ENCODE measurements at places on chromosomes 1 and 21.

GRCh38 chr1:41530411-41530810 lies 45.9 kb upstream of the EDN2 start:
- no peak for DNase-seq

DNA sequence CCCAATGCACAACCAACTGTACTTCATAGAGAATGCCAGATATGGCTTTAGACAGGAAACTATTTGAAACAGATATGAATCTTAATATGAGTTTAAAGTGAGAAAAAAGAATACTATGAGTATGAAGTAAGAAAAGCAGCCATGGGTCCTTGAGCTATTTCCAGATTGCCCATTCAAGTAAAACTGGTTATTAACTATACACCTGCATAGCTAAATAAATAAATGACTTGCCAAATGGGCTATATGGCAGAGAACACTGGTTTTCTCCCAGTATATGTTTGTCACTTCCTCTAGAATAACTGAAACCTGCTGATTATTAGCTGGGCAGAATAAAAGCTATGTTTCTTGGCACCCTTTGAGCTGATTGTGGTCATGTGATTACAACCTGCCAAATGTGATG lies 17.0 kb upstream of the CD1C start:
- no peak for DNase-seq

GRCh38 chr21:14560139-14560538 lies 14.0 kb upstream of the SAMSN1 start:
- DNase-seq, result no peak

- no peak for DNase-seq
Observed at GRCh38 chr1:159895836-159896545, 4.0 kb downstream of the CFAP45 start.

DNA sequence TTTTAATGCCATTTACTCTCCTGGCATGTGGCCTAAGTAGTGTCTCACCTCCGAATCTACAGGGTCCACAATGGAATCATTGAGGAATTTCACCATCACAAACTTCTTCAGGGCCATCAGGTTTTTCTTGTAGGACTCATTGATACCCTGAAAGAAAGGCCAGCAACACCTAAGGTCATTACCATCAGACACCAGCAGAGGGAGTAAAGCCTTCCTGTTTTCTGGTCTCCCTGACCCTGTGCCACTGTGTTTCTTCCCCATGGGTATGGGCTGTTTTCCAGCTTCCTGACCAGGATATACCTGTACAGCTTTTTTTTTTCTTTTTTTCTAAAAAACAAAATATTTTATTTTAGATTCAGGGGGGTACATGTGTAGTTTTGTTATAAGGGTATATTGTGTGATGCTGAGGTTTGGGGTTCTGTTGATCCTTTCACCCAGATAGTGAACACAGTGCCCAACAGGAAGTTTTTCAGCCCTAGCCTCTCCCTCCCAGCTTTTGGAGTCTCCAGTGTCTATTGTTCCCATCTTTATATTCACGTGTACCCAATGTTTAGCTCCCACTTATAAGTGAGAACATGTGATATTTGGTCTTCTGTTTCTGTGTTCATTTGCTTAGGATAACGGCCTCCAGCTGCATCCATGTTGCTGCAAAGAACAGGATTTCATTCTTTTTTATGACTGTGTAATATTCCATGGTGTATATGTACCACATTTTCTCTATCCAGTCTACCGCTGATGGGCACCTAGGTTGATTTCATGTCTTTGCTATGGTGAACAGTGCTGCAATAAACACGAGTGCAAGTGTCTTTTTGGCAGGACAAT lies 18.3 kb downstream of the PPT1 start:
- DNase-seq, result peak; percentile 66

DNA sequence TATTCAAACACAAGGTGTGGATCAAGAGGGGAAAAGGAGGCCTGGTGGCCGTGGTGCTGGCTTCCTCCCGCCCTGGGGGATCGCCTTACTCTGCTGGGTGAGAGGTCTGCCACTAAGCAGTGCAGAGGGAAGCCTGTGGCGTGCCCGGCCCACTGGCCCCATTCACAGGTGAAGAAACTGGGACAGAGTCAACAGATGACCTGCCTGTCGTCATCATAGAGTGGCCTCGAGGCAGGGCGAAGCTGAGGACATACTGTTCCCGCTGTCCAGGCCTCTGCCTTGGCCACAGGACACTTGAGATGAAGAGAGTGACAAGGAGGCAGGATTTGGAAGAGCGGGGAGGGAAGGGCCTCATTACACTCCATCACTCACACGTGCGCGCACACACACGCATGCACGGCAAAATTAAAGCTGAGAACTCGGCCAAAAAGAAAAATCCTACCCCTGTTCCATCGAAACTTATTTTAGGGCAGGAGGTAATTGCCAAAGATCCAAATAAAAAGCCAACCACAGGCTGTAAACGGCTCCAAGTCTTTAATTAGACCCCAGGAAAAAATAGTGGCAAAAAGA lies 50.5 kb downstream of the CASZ1 start:
- DNase-seq, result no peak

GRCh38 chr21:45166931-45167330 lies 92.6 kb downstream of the ADARB1 start:
- no peak for DNase-seq

DNA sequence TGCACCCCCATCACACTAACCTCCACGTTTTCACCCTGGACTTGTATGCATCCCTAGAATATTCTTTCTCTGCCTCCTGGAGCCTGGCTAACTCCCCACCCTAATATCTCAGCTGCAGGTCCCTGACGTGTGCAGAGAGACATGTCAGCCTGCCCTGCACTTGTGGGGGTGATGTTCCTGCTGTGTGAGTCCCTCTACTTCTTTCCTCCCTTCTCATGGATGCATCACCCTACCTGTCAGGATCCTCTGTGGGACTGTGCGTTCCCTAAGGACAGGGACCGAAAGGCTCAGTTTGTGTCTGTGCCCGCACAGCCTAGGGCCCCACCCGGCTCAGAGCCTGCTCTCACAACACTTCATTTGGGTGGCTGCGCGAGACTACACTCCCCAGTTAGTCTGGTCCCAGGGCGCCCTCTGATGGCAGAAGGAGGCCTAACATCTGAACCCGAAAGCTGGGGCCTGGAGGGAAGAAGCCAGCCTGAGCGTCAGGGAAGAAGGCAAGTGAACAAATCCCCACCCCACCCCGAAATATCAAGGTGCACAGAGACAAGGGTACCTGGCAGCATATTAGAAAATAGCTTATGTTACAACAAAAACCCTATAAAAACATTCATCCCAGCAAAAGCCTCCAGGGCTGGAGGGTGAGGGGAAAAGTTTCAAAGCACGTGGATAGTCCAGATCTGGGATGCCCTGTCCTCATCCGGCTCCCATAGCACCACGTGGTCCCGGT lies 3.7 kb downstream of the CD52 start:
- DNase-seq, result peak; percentile 76

GRCh38 chr1:188406636-188407035 lies 1577.9 kb downstream of the PLA2G4A start:
- DNase-seq, result no peak

- no peak for DNase-seq
Observed at GRCh38 chr21:29053011-29053553, 20.4 kb downstream of the CCT8 start.

- no peak for DNase-seq
Observed at GRCh38 chr1:70486676-70487458, 75.8 kb downstream of the CTH start.

DNA sequence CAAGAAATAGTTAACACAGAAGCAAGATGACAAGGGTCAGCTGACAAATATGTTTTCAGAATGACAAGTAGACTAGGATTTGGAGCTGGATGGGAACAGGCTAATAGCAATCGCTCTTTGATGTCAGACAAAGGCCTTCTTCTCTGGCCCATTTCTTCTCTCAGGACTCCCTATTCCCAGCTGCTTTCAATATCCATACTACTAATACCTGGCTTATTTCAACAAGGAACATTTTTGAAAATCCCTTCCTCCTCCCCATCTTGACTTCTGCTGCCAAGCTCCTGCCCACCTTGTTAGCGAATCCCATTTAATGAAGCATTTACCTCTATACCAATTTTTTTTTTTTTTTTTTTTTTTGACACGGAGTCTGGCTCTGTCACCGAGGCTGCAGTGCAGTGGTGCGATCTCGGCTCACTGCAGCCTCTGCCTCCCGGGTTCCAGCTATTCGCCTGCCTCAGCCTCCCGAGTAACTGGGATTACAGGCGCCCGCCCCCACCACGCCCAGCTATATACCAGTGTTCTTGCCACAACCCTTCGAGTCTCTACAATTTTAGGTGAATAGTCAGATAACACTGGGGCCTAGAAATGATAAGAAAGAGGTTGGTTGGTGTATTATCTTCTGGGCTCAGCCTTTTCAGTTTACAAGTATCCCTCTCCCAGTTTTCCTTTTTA lies 68.4 kb downstream of the MACF1 start:
- peak; percentile 7 for DNase-seq

GRCh38 chr1:8678673-8679394 lies 138.6 kb downstream of the RERE start:
- DNase-seq, result no peak

DNA sequence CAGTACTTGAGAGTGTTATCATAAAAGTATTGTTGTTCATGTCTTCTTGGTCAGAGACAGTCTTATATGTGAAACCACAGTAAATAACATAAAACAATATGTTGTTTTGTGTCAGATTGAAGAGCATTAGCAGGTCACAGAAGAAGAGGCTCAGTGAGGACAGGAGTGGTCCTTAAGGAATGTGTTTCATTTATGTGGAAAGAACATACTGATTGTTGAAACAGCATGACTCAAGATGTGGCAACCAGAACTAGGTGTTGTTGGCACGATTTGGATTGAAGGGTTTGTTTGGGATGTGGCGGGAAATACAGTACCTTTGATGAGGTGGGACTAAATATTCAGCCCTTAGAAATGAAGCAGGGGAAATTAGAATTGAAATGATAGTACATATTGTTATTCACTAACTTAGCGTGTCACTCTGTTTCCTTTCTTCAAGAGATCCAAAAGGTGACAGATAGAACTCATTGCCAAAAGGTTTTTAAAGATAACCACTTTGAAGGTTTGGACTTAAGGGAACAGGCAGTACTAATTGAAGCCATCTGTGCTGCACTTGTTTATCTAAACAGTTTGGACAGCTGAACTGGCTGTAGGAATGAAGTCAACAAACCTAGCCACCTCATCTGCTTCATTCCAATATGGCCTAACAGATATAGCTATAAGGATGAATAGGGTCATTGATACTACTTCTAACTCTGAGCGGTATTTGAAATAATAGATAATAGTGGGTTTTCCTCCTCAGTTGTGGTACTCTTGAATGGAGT lies 14.4 kb downstream of the RALGPS2 start:
- DNase-seq, result no peak

- DNase-seq, result no peak
Observed at GRCh38 chr1:227728892-227729143, 6.3 kb downstream of the JMJD4 start.

- no peak for DNase-seq
Observed at GRCh38 chr1:25145775-25146393, 86.4 kb downstream of the SYF2 start.

DNA sequence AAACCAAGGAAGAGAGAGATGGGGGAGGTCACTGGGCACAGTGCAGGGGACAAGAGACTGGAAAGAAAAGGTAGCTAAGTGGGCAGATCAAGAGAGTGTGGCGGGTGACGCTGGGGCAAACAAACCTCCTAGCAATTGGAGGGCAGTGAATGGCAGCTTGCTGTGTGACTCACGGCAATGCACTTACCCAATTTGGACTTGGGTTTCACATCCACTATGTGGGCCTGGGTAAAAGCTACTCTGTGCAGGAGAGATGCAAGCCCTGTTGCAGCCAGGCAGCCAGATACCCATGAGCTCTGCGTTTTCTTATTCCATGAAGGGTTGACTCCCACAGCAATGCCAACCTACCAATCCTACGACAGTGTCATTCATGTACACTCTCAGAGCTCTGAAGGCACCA lies 9.5 kb downstream of the PLXNA2 start:
- DNase-seq, result no peak

GRCh38 chr1:100053119-100053518 lies 79.6 kb downstream of the SASS6 start:
- no peak for DNase-seq

DNA sequence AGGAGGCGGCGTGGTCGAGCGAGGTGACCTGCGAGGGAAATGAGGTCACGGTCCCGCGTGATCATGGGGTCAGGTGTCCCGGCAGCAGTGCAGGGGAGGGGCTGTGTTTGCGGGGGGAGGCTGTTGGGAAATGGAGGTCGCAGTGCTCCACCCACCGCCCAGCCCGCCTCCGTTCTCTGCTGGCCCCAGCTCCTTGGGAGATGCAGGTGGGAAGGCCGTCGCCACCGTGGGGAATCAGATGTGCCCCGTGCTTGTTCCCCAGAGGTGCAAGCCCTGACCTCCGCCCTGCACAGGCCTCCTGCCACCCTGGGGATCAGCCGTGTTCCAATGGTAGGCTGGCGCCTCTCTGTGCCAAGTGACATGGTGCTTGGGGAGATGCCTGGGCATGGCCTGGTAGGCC lies 95.7 kb downstream of the PRDM16 start:
- DNase-seq, result no peak

DNA sequence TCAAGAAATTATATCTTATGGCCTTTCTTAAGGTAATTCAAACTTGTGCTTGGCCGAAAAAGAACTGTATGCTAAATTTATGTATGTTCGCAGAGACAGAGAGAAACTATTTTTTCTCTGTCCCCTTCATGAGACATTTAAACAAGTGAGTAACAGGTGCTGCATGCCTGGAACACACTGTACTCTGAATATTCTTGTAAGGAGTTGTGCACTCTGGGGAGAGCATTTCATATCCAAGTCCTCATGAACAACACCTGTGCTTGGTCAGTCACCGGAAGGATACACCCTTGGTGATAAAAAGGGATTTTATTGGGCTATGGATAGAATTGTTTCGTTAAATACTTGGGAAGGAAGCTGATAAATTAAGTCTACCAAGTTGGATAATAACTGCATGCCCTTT lies 220.8 kb upstream of the NRIP1 start:
- DNase-seq, result no peak

DNA sequence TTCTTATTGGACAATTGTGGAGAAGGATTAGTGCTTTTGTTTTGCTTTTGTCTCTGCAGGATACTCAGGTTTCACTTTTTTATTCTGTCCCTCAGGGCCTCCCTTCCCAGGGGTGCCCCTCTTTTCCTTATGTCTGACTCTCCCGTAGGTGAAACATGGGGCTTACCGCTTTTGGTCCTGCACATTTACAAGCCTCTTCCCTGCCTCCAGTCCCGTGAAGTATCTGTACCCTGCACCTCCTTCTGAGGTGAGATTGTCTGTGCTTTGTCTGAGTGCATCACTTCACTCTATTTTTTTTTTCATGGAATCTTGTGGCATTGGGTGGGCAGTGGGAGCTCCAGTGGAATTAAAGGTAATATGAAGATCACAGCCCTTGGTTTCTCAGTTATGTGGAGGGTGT lies 758.1 kb upstream of the TPTE start:
- no peak for DNase-seq

- no peak for DNase-seq
Observed at GRCh38 chr1:146051452-146051851, 29.9 kb upstream of the HJV start.

DNA sequence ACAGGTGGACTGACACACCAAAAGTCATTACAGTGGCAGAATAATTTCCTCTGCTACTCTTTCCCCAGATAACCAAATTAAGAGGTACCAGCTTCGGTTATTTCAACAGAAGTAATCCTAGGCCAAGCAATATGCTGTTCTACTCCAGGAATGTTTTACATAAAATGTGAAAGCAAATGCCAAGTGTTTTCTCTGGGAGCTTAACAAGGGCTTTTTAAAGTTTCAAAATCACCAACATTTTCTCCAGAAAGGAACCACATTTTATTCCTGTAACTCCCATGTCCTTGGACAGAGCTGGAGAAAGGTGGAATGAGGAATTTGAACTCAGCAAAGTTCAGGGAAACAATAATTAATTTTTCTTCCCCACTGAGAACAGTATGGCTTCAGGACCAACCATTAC lies 27.2 kb downstream of the CNN3 start:
- DNase-seq, result no peak

GRCh38 chr1:18736958-18737357 lies 106.3 kb downstream of the PAX7 start:
- DNase-seq, result no peak
